ENCODE measurements at places on chromosomes 2 and 18.
A peak's percentile ranks its signal among the peaks of the same experiment; 100 is the strongest.

DNA sequence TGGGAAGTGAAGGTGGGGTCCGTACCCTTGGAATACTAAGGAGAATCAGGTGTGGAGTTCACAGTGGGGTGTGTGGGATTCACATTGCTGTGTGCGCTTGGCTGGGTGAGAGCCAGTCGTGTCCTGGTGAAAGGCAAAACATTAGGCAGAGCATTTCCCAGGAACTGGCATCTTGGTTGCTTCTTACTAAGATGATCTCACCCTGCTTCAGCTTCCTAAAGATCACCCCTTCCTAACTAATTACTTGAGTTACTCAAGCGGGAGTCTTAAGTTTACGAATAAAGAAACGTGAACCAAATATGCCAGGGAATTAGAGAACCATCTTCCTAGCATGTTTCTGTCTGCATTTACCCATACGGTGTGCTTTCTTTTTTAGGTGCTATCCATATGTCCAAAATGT is 122.9 kb downstream of the NCK2 start:
- DNase-seq, result no peak

GRCh38 chr2:169623235-169623634 is 39.1 kb downstream of the PPIG start:
- no peak for DNase-seq

DNA sequence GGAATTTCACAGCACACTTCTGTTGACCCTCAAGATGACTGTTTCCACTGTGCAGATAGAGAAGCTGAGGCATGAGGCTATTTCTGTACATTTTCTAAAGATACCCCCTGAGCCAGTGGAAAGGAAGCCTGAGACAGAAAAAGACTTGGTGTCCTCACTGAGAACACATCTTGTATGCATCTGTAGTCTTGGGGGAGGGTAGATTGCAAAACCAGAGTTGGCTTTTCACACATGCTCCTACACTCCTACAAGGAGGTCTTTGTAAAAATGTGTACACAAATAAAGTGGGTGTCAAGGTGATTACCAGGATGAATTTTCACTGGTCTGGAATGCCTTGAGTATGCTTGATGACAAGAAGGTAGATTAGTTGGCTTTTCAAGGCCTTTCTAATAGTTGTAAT is 98.0 kb downstream of the KCTD18 start:
- DNase-seq, result no peak

GRCh38 chr18:37298816-37299215 is 266.8 kb downstream of the CELF4 start:
- no peak for DNase-seq

DNA sequence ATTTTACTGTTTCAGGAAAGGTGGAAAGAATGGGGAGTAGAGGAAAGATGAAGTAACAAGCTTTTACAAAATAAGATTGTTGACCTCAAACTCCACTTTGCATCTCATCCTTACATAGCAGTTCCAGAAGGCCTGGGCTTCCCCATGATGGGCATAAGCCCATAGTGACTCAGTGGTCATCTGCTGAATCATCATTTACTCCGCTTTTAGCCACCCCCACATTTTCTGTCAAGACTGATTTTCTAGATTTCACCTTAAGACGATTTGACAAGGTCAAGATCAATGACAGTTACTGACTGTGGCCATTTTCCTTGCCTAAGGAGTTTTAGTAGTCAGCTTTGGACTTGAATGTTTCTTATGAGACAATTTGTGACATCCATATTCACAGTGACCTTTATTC is 49.4 kb downstream of the PLEKHM3 start:
- no peak for DNase-seq

DNA sequence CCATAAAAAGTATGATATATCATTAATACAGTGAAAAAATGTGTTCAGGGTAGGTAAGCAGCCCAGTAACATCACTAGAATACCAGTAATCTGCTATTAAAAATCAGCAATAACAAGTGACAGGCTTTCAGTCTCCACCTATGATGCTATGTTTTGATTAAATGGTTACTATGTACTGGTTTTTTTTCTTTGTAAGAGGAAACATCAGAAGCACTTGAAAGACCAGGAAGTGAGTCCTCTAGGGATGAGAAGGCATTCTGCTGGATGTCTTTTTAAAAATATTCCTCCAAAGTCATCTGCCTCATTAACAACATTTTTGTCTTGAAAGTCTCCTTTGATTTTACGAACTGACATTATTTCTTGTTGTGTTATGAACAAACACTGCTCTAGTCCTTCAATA is 136.0 kb upstream of the FAM98A start:
- no peak for DNase-seq

GRCh38 chr2:102142829-102143449 is 393 bp downstream of the IL1R1 start:
- peak; percentile 34 for DNase-seq

- DNase-seq, result no peak
Measured at GRCh38 chr18:37662546-37663339, 97.1 kb upstream of the CELF4 start.

DNA sequence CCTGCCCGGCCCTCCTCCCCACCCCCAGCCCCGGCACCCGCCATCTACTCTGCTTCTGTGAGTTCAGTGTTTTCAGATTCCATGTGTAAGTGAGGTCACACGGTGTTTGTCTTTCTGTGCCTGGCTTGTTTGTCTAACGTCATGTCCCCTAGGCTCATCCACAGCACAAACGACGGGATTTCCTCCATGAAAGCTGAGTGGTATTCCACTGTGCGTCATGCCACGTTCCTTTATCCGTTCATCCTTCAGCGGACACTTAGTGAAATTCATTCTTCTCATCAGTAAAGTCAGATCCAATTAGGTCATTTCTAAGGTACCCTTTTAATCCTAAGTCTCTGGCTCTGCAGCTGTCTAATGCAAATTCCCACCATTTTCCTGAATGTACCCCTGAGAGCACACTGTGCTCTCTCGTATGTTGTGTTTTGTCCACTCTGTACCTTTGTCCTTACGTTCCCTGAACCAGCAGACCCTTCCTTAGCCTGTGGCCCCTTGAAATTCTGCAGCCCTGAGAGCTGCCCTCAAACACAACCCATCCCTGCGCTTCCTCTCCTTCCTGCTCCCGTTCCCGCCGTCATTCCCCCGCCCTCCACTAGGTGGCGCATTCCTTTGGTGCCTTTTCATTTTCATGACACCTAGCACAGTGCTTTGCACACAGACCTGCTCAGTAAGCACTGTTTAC is 44.1 kb downstream of the TRAPPC12 start:
- DNase-seq, result peak; percentile 52

GRCh38 chr18:75201282-75202270 is 7.4 kb downstream of the PTGR3 start:
- peak; percentile 12 for DNase-seq

GRCh38 chr18:58645398-58645797 is 16.5 kb upstream of the ALPK2 start:
- peak; percentile 84 for DNase-seq

- DNase-seq, result no peak
Measured at GRCh38 chr2:192953116-192953515, 758.4 kb upstream of the TMEFF2 start.

DNA sequence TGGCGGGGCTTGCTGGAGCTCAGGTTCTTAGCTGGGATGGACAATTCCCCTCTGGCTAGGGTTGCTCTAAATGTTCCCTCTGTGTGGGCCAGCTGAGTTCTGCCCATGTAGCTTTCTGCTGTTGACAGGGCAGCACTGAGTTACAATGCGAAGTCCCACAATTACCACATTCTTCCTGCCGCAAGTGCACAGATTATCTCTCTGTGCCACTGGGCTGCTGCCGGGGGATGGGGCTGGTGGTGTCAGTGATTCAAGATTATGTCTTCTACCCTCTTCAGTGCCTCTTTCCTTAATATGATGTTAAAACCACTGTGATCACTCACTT is 708.1 kb downstream of the SLC4A3 start:
- no peak for DNase-seq

DNA sequence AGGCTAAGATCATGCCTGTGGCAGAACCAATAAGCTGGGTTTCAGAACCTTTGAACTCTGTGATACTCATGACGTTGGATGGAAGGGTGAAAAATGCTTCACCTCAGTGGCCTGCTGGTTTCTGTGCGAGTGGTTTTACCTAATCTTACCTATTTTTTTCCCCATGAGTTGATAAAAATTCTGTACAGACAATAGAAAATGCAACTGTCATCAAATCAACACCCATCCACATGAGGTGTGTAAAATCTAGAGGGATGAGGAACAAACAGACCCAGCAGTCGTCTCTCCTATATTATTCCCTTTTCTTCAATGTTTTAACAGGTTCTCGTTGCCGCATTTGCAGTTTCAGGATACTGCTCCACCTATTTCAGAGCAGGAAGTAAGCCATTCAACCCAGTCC is 67.3 kb downstream of the PRKRA start:
- DNase-seq, result no peak

GRCh38 chr18:32891797-32892196 is 119.0 kb upstream of the KLHL14 start:
- no peak for DNase-seq

DNA sequence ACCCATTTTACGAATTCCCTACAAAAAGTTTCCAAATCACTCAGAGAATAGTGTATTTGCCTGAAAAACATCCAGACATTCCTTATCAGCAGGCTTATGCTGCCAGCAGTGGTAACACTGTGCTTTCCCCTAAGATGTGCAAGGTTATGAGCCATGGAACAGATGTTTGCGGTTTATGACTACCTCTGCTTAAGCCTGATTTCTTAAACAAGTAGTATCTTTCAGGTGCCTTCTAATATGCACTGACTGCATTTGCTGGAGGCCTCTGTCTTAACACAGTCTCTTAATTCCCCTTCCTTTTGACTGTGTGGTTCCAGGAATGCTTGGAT is 54.8 kb downstream of the CDC42EP3 start:
- DNase-seq, result no peak

- no peak for DNase-seq
Measured at GRCh38 chr2:119764832-119765231, 5.1 kb downstream of the PTPN4 start.

GRCh38 chr2:31038385-31038784 is 99.9 kb downstream of the GALNT14 start:
- DNase-seq, result no peak

DNA sequence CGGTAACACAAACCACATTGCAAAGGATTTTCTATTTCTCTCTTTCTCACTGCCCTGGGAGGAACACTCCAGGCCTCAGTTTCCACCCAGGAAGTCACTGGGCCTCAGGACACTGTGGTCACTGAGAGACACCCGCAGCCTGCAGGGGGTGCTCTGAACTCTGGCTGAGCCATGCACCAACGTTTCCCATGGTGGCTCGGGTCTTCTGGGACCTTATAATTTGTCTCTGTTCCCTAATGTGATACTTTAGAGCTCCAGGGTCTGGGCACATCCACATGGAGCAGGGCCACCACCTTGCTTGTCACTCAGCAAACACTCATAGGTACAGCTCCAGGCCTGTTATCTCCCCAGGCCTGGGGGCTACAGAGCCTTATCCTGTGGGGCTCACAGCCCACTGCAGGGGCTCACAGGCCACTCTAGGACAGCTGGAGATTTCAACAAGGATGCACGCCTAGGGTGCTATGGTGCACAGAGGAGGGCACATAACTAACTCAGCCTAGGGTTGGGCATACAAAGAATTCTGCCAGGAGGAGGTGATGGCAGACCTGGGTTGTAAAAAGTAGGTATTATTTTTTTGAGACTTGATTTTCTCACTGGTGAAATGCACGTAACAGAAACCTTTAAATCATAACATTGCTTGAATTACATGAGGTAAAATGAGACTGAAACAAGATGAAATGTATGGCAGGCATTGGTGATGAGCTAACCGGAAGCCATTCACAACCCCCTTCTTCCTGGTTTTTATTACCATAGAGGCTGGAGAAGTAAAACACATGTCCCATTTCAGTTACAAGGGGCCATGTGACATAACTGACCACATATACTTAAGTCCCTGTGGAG is 3.0 kb upstream of the HS1BP3 start:
- DNase-seq, result no peak

- peak; percentile 88 for DNase-seq
Measured at GRCh38 chr2:40450796-40451430, 977 bp downstream of the SLC8A1 start.

- DNase-seq, result peak; percentile 65
Measured at GRCh38 chr2:56299171-56299691, 115.4 kb downstream of the CCDC85A start.

DNA sequence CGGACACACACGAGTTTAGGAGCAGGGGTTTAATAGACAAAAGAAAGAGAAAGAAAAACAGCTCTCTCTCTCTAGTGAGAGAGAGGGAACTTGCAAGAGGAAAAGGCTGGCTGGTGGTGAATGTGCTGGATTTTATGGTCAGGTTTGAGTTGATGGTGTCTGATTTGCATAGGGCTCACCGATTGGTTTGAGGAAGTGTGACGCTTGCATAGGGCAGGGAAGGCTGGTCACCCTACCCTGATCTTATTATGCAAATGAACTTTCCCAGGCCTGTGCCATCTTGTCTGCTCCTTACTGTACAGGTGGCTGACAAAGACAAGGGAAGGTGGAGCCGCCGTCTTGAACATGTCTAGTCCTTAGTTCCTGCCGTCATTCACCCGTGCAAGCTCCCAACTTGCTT is 408.9 kb downstream of the RIT2 start:
- no peak for DNase-seq

DNA sequence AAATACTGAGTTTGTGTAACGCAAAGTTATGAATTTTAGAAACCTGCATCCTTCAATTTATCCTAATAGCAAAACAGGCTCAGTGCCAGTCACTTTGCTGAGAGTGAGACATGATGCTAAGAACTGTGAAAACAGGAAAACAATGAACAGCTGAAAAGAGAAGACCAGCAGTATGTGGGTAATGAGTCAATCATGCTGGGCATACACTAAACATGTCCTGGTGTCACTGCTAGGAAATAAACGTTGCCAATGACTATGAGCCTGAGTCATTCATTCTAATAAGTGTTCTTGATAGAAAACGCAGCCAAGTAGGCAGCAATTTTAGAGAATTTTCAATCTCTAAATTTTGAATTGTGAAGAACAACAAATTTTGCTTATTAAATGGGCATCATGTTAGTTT is 237.3 kb downstream of the GALR1 start:
- DNase-seq, result no peak

GRCh38 chr18:55547705-55548056 is 40.3 kb downstream of the TCF4 start:
- DNase-seq, result no peak

- DNase-seq, result no peak
Measured at GRCh38 chr2:14909795-14910194, 277.3 kb downstream of the LRATD1 start.

GRCh38 chr2:53087874-53088461 is 679.6 kb upstream of the CHAC2 start:
- peak; percentile 4 for DNase-seq

GRCh38 chr18:26717123-26717719 is 148.3 kb downstream of the AQP4 start:
- no peak for DNase-seq

DNA sequence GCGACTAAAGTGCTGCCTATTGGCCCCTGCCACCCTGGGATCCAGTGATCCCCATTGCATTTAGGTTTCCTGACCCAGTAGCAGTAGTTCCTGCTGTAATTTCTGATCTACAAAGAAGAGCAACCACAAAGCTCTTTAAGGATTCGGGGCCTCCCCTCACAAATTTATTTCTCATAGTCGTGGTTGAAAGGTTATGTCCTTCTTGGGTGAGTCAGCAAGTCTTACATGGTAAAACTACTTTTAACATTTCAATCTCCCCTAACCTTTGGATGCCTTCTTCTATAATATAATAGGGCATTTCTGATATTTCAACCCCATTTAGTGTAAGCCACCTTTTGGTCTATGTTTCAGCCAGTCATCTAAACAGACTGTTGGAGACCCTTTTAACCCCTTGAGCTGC is 14.9 kb downstream of the PIKFYVE start:
- DNase-seq, result peak; percentile 67

Data from EL (cell line).